ENCODE measurements at places on chromosomes 11 and 22. TPM values are rescaled to one million over a fixed set of nuclear protein-coding genes. Genes with fewer than 3 reads are reported as not detected.
A peak's percentile ranks its signal among the peaks of the same experiment; 100 is the strongest.

DNA sequence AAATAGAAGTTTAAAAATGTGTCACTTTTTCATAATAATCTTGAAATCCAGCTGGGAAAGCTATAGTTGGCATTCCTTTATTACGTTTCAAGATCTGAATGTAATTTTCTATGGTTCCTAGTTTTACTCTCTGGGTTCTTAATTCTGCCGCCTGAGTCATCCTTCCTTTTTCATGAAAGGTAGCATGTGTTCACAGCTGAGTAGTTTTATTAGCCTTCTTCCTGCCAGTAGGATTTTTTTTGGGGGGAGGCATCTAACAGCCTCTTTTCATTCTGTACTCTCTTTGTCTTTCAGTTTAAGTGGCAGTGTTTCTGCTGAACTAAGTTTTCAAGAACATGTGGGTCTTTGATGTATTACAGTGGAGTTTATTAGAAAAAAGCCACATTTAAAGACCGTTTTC is 36.5 kb downstream of the OR2AG2 start:
- H3K4me3 ChIP-seq: no peak overlapping the region
- no peak for DNase-seq
- peak overlapping the region; percentile 45 for H3K27ac ChIP-seq
- H3K4me1 ChIP-seq: peaks cover 75% of the 10 kb centered on the region

GRCh38 chr22:41488076-41488475 is 19.2 kb downstream of the ACO2 start:
- no peak overlapping the region for H3K27ac ChIP-seq
- no peak for DNase-seq
- no peaks in the 10 kb centered on the region for H3K36me3 ChIP-seq

DNA sequence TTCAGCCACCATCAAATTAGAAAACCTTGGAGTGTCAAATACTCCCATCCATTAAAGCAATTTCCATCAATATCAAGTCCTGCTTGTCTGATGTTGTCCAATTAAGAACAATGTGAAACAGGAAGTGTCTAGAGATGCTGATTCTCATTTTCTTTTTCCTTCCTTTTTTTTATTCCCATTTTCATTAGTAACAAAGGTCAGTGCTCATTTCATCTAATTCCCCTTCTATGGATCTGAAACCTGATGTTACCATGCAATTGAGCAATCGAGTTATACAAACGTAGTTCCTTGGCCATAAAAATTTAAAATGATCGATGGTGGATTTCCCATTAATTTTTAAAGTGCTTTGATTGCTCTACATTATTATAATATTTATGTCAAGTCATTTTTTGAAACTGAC is 330.6 kb upstream of the ZC3H12C start:
- H3K27me3 ChIP-seq: no peaks in the 10 kb centered on the region
- no peak overlapping the region for H3K27ac ChIP-seq
- no peaks in the 10 kb centered on the region for H3K36me3 ChIP-seq
- no peaks in the 10 kb centered on the region for H3K4me1 ChIP-seq
- no peak for DNase-seq

DNA sequence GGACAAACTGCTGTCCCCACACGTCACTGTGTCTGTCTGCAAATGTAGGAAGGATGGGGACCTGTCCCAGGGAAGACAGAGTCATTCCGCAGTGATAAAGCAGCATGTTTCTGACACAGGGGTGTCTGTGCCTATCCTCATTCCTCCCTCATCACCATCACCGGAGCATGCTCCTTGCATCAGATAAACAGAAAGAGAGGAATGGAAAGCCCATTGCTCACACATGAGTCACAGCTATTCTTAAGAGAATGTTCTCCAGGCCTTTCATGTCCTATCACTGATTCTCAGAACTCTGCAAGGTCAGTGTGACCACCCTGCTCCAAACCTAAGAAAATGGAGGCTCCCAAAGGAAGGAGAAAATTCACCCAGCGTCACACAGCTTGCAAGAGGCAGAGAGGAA is 38.9 kb downstream of the ZNF195 start:
- H3K4me1 ChIP-seq: no peaks in the 10 kb centered on the region
- H3K4me3 ChIP-seq: no peak overlapping the region
- no peaks in the 10 kb centered on the region for H3K36me3 ChIP-seq
- peaks cover 6% of the 10 kb centered on the region for H3K27me3 ChIP-seq
- DNase-seq: no peak

The NXPE2 gene
- polyA plus RNA-seq: not detected

DNA sequence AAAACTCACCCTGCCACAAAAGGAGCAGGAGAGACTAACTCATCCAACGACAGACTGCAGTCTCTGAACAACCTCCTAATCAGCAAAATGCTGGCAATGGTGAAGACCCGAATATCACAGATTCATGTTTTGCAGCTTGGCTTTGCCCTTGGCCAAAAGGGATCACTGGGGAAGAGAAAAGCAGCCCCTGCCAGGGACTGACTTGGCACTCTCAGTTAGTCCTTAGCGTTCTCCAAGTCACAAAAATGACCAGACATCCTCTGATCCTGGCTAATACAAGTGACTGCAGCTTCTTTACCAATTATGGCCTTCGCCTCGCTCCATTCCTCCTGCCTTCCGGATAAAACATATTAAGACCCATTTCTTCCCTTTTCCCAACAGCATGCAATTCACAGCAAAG is 22.4 kb upstream of the CHST1 start:
- no peak overlapping the region for H3K4me3 ChIP-seq
- no peak overlapping the region for H3K27ac ChIP-seq
- no peaks in the 10 kb centered on the region for H3K4me1 ChIP-seq

The ANKK1 gene
- 0.62 TPM for polyA plus RNA-seq

GRCh38 chr22:49971232-49972162 is 10.9 kb downstream of the PIM3 start:
- H3K4me3 ChIP-seq: peak overlapping the region; percentile 43
- peaks cover 70% of the 10 kb centered on the region for H3K4me1 ChIP-seq
- DNase-seq: peak; percentile 94
- peaks cover 9% of the 10 kb centered on the region for H3K27me3 ChIP-seq
- H3K27ac ChIP-seq: peak overlapping the region; percentile 75

DNA sequence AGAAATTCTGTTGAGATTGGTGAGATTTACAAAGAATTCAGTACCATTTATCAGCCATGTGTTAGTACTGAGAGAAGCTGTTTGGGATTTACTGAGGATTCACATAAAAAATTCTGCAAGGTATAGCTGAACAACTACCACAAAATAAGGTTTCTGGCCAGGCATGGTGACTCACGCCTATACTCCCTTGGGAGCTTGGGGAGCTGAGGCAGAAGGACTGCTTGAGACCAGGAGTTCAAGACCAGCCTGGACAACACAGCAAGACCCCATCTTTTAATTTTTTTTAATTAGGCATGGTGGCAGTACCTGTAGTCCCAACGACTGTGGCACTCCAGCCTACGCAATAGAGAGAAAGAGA is 86.7 kb downstream of the SIK3 start:
- peaks cover 53% of the 10 kb centered on the region for H3K4me1 ChIP-seq
- H3K36me3 ChIP-seq: no peaks in the 10 kb centered on the region
- no peak overlapping the region for H3K4me3 ChIP-seq
- H3K27me3 ChIP-seq: no peaks in the 10 kb centered on the region
- no peak overlapping the region for H3K27ac ChIP-seq

DNA sequence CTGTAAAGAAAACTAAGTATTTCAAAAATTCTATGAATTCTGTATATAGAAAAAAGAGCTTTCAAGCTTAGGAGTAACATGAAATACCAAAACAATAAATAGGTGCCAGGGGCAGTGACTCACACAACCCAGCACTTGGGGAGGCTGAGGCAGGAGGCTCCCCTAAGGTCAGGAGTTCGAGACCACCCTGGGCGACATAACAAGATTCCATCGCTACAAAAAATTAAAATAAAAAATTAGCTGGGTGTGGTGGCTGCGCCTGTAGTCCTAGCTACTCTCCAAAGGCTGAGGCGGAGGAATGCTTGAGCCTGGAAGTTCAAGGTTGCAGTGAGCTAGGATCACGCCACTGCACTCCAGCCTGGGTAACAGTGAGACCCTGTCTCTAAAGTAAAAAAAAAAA is 21.5 kb downstream of the ZNF280B start:
- H3K27me3 ChIP-seq: no peaks in the 10 kb centered on the region
- H3K36me3 ChIP-seq: no peaks in the 10 kb centered on the region
- no peaks in the 10 kb centered on the region for H3K4me1 ChIP-seq
- no peak overlapping the region for H3K27ac ChIP-seq
- no peak overlapping the region for H3K4me3 ChIP-seq
- DNase-seq: no peak

GRCh38 chr11:46116007-46116711 is 5.1 kb downstream of the PHF21A start:
- H3K36me3 ChIP-seq: no peaks in the 10 kb centered on the region
- H3K27ac ChIP-seq: peak overlapping the region; percentile 39
- no peak for DNase-seq
- peaks cover 67% of the 10 kb centered on the region for H3K4me1 ChIP-seq
- no peak overlapping the region for H3K4me3 ChIP-seq
- no peaks in the 10 kb centered on the region for H3K27me3 ChIP-seq

DNA sequence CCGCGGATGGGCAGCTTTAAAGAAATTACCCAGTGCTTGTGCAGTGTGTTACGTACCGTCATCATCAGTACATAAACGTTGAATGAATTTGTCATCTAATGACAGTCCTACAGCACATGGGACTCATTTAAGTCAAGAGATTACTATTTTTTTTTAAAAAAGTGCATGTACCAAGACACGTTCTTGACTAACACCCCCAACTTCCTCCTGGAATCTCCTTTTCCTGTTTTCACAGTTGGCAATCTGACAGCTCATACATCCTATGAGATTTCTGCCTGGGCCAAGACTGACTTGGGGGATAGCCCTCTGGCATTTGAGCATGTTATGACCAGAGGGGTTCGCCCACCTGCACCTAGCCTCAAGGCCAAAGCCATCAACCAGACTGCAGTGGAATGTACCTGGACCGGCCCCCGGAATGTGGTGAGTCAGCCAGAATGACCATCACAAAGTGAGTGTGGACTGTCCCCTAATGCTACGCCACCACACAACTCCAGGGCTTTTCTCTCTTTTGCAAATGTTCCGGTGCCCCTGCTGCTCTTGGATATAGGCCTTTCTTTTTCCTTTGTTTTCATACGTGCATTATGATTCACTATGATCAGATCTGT is 162.0 kb upstream of the SORL1-AS1 start:
- H3K4me1 ChIP-seq: no peaks in the 10 kb centered on the region
- no peak overlapping the region for H3K4me3 ChIP-seq
- DNase-seq: no peak

The POGLUT3 gene
- polyA plus RNA-seq: 3.9 TPM

DNA sequence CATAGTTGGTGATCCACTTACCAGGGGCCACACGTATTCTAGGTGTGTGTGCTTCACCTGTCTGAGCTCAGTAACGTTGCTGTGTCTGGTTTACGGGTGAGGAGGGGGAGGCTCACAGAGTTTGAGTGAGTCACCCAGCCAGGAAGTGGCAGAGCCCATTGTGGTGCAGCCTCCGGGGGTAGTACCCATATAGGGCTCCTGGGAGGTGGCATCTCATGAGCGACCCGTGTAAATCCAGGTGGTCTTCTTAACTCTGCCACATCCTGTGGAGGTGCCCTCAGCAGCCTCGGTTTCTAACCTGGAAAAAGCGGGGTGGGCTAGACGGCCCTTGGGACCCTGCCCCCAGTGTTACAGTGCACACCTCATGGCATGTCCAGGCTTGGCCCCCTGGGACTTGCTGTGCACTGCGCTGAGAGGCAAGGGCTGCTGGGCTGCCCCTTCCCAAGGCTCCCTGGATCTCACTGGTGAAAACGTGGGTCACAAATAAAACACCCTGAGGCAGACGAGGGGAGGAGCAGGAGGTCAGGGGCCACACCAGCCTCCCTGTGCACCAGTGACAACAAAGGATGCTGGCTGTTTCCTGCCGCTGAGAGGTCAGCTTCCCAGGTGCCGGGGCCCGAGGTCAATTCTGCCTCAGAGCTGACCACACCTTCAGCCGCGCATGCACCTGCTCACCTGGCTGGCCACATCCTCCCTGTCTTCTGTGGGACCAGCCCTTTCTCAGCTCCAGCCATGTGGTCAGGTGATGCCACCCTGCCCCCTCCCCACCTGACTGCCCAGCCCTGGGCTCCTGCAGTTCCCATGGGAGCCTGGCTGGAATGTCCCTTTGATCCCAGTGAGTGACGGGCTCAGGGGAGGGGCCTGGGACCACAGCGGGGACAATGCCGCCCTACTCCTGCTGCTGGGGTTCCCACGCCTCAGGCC is 305.1 kb downstream of the CTTN start:
- H3K27me3 ChIP-seq: no peaks in the 10 kb centered on the region
- no peaks in the 10 kb centered on the region for H3K4me1 ChIP-seq
- H3K36me3 ChIP-seq: no peaks in the 10 kb centered on the region

DNA sequence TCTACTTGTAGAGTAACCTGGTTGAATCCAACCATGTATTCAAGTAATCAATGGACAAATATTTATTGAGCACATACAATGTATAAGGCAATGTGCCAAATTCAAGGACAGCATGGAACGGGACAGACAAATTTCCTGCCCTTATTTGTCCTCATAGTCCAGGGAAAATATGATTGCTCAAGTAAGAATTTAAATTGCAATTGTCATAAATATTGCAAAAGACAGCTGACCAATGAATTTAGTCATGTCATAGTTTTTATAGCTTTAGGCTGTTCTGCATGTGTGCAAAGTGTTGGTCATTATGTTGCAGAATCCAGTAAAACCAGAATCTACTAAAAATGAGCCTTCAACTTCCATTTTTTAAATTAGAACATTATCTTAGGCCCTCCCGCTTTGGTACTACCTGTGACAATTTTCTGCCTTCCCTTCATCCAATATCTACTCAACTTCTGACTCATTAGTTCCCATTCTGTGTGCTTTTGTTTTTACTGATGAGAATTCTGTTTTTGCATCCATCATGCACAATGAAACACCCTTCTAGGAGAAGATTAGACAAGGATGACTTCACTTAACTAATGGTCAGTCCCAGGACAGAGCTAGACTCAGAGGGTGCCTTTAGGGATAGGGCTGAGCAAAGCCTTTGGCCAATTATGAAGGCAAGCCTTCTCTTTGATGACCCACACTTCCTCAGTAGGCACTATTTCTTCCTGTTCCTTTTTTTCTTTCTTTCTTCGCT is 45.8 kb upstream of the FIBIN start:
- H3K36me3 ChIP-seq: no peaks in the 10 kb centered on the region
- peak overlapping the region; percentile 1 for H3K27ac ChIP-seq
- H3K27me3 ChIP-seq: no peaks in the 10 kb centered on the region
- no peaks in the 10 kb centered on the region for H3K4me1 ChIP-seq
- no peak for DNase-seq

The SLCO2B1 gene
- polyA plus RNA-seq: 18.4 TPM

DNA sequence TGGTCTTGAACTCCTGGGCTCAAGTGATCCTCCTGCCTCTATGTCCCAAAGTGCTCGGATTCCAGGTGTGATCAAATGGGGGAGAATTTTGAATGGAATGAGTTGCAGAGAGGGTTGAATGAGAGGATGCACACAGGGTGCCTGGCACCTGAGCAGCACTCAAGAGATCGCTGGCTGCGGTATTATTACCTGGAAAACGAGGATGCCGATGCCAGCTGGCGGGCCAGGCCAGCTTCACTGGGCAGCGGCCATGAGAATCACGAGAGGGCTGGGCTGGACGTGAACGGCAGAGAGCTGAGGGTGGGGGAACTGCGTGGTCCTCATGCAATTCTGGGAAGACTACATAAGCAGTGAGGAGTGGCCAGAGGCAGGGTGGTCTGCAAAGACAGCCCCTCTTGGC is 2.9 kb downstream of the MGAT3 start:
- no peak overlapping the region for H3K27ac ChIP-seq
- H3K27me3 ChIP-seq: peaks cover 32% of the 10 kb centered on the region
- no peaks in the 10 kb centered on the region for H3K36me3 ChIP-seq
- H3K4me3 ChIP-seq: no peak overlapping the region
- H3K4me1 ChIP-seq: peaks cover 15% of the 10 kb centered on the region

Data from spleen (tissue), 13 donors.